ENCODE measurements at places on chromosomes 6 and 20. TPM values are rescaled to one million over a fixed set of nuclear protein-coding genes. Genes with fewer than 3 reads are reported as not detected.

- no peak for DNase-seq
- no peaks in the 10 kb centered on the region for H3K36me3 ChIP-seq
- H3K4me3 ChIP-seq = no peak overlapping the region
- H3K27ac ChIP-seq = no peak overlapping the region
- H3K4me1 ChIP-seq = peaks cover 6% of the 10 kb centered on the region
These were observed 122.6 kb downstream of the OLIG3 start for GRCh38 chr6:137371634-137372016.

DNA sequence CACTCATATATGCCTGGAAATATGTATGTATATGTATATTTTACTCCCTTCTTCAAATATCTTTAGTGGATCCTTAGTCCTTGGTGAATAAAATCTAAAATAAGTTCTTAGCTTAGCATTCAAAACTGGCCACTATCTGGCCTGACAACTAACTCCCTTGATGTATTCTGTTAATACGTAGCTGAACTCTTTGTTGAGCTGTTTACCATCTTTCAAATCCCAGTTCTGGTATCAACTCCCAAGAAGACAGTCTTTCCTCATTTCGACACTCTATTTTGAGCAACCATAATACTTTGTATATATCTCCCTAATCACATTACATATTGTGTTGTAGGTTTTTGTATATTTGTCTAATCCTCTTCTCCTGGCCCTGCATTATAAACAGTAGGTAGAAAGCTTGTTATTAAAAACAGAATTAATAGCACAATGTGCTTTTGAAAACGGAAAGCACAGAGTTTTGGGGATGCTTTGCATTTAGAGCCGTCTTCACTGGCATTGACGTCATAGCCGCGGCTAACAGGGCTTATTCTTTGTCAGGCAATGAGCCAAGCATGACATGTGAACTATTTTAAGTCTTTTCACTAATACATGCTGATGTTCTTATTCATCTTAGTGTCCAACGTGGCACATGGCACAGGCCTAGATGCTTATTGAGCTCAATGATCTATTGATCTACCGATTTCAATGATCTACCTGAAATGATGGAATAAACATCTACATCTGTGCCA is 47.2 kb upstream of the CCN2 start:
- no peaks in the 10 kb centered on the region for H3K36me3 ChIP-seq
- no peak overlapping the region for H3K4me3 ChIP-seq
- DNase-seq = no peak
- no peaks in the 10 kb centered on the region for H3K27me3 ChIP-seq

GRCh38 chr6:73123632-73124329 is 101.5 kb downstream of the KHDC1L start:
- H3K36me3 ChIP-seq = no peaks in the 10 kb centered on the region
- no peaks in the 10 kb centered on the region for H3K4me1 ChIP-seq
- H3K27ac ChIP-seq = no peak overlapping the region
- H3K27me3 ChIP-seq = no peaks in the 10 kb centered on the region
- H3K4me3 ChIP-seq = no peak overlapping the region

GRCh38 chr20:10280018-10280908 is 61.6 kb downstream of the SNAP25 start:
- no peak overlapping the region for H3K27ac ChIP-seq
- H3K4me1 ChIP-seq = no peaks in the 10 kb centered on the region
- peaks cover 16% of the 10 kb centered on the region for H3K27me3 ChIP-seq
- no peak for DNase-seq
- no peak overlapping the region for H3K4me3 ChIP-seq

The COL20A1 gene
- 0.58 TPM for total RNA-seq

The OOEP gene
- total RNA-seq = 0.77 TPM

All from activated T-cell treated with anti-CD3 and anti-CD28 coated beads, Interleukin-2, amount 50 U/mL, for 72 hours (primary cell).